ENCODE measurements at places on chromosomes 13 and 19.

GRCh38 chr13:97140611-97141010 lies 81.5 kb upstream of the MBNL2 start:
- no peak for DNase-seq

DNA sequence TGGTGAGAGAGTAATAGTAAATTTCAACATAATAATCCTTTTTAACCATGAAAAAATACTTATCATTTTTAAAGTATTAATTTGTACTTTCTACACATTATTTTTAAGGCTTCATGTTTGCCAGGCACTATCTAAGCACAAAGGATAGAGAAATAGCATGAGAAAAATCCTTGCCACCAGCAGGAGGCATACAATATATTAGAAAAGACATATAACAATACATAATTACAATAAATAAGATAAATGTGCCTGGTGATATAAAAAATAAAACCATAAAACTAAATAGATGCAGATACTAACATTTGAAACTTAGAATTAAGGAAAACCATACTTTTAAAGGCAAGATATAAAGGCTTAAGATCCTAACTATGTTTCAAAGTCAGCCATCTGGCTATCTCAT lies 1256.4 kb downstream of the DIAPH3 start:
- no peak for DNase-seq

DNA sequence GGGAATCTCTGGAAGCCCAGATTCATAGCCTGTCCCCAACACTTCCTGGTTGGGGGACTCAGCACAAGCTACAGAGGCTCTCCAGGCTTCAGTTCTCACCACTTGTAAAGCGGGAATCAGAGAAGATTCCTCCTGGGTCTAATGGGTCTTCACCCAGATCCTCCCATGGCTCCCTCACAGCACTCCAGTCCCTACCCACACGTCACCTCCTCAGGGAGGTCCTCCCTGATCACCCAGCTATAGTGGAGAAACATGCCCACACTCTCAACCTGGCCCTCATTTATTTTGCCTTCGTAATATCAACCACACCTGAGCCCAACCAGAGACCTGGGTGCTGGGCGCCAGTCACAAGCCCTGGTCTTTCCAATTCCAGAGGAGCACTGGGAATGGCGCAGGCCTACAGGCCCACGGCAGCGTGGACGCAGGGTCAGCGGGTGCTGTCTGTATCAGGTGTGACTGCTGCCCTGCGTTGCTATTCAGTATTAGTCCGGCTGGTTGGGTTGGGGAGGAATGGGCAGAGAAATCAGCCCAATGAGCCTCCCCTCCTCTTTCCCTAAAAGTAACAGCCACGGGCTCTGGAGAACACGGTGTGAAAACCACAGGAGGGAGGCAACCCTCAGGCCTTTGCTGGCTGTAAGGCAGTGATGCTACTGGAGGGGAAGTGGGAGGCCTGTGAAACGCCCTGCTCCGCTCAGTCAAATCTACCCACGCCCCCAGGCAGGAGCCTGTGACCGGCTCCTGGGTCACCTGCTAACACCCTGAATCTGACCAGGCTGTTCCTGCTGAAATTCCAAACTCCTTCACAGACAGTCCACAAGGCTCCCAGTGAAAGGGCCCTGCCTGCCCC lies 5.2 kb downstream of the AKT2 start:
- no peak for DNase-seq

GRCh38 chr19:5048091-5048726 lies 79.3 kb downstream of the KDM4B start:
- DNase-seq, result no peak

DNA sequence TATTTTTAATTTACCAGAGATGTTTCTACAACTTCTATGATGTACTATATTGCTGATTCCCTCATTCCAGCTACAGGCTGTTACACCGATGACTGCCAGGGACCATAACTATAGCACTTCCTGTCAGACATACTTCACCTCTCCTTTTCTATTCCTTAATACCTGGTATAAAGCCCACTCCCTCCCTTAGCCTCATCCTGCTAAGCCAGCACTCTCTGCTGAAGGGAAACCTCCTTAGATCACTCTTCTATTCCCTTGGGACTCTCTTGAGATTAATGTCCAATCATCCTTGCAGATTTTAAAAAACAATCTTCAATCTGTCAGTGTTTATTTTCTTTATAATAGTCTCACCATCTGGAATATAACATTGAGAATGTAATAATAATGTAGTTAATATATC lies 127.9 kb downstream of the DIAPH3 start:
- no peak for DNase-seq

DNA sequence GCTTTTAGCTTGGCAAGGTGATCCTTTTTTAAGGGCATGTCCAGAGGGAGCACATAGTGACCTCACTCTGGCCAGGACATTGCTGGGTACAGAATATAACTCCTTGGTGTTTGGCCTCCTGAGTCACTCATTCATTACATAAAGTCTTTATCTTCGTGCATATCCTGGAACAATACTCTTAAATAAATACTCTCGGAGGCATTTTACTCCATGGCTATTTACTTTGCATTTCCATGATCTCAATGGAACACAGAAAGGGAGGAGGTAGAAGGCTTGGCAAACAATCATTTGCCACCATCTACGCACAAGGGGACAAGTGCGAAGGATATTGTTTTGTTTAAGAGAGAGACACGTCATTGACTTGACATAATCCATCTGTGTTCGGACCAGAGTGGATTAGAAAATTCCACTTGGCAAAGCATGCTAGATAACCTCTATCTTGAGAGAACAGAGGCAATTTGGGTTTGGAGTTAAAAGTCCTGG lies 210.0 kb downstream of the IRS2 start:
- DNase-seq, result no peak

- no peak for DNase-seq
These were observed 62.0 kb downstream of the ZNF100 start for GRCh38 chr19:21705393-21705792.

DNA sequence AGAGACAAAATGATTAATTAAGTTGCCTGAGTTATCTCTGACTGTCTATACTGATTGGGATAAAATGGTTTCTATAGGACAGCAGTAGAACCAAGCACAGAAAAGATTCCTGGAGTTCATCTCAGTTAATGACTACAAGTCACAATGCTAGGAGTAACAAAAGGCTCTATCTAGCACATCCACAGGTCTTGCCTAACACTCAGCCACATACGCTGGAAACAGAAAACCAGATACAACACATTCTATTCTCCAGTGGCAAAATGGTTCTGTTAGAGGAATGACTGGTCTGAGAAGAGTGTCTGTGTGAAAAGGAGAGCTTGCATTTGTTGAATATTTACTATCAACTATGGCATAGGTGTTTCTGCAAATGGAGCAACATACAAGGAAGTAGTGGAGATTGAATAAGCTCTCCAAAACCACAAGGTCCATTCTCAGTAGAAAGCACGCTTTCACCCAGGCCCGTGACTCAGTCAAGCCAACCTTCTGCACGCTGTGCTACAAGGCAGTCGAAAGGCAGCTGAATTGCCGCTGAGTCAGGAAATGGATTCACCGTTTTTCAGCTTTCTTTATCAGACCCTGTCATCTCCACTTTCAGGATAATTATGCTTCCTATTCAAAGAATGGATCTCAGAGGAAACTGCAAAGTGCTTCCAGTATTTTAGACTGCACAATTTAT lies 761.5 kb downstream of the EFNB2 start:
- no peak for DNase-seq

DNA sequence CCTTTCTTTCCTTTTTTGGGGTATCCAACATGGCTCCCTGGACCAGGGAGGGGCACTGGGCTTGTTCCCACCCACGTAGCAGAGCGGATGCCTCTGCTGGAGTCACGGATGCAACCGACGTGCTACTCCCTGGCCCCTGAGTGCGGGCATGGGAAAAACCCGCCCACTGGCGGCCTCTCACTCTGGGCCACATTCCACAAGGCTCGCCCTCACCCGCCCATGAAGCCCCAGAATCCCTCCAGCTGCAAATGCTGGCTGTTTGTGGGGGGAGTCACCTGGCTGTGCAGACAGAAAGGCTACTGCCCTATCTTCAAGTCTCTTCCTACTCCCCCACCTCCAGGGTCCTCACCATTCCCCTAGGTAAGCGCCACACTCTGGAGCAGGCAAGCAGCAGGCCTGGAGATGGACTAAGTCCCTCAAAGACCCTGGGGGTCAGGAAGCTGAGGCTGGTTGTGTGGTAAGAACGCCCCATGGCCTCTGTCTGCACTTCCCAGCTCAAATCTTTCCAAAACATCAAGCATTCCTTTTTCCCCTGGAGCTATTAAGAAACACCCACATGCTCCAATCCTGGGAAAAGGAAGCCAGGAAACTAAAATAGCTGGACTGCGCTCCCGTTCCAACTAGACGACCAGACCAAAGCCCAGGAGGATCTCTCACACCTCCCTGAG lies 17.9 kb upstream of the EPHX3 start:
- DNase-seq, result no peak

DNA sequence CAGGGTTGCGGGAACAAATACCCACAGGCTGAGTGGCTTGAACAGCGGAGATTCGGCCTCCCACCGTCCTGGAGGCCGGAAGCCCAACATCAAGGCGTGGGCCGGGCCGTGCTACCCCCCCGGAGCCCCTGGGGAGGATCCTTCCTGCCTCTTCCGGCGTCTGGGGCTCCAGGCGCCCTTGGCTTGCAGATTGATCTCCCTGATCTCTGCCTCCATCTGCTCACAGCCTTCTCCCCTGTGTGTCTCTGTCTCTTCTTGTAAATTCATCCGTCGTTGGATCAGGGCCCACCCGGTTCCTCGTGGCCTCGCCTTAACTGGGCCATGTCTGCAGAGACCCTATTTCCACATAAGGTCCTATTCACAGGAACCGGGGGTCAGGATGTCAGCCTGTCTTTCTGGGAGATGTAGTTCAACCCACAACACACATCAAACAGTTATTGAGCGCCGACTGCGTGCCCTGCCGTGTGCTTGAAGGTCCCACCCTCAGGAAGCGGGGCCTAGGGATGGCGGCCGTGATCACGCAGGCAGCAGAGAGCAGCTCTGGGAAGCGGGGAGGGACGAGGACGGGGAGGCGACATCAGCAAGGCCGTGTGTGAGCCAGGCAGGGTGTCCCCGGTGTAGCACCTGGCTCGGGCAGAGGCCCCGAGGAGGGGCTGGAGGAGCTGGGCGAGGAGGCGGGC lies 21.3 kb downstream of the HCN2 start:
- no peak for DNase-seq

DNA sequence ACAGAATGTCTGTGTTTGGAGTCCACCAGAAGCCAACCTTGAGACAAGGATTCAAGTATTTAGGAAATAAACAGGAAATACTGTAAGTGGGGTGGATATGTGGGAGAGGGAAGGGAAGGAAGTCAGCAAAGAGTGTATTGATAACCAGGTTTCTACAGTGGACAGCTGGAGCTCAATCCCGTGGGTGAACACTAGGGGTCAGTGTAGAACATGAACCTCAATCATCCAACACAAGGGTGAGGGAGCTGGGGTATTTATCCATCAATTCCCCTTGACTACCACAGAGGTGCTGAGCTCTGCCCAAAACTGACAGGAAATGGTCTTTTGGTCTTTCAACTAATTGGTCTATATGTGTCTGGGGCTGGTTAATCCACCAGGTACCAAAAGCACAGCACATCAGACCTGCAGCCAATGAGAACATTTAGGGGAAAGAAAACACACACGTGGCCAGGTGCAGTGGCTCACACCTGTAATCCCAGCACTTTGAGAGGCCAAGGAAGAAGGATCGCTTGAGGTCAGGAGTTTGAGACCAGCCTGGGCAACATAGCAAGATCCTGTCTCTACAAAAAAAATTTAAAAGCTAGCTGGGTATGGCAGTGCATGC lies 5.6 kb upstream of the SYDE1 start:
- peak; percentile 17 for DNase-seq

- no peak for DNase-seq
These were observed 17.8 kb upstream of the LGALS16 start for GRCh38 chr19:39637891-39638290.

DNA sequence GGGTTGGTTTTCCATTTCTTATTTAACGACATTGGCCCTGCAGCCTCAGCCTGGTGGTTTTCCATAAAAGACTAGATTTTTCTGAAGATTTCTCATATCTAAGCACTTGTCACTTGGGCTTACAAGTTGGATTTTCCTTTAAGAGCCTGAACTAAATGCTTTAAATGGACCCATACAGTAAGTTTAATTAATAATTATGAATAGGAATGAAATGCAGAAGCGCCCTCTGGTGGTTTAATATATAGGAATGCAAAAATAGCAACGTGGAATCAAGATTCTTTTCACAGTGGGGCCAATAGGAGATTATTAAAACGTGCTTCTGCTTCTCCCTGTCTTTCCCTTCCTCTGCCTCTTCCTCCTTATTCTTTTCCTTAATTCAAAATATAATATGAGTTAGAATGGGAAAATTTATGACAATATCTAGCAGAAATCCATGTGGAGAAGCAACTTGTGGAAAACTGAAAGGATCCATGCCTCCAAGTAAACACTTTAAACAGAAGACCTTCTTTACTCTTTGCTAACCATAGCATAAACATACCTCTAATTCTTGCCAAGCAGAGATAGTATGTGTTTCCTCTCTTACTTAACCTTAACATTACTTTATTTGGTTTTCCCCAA lies 324.0 kb downstream of the GPC5 start:
- DNase-seq, result peak; percentile 50
